ENCODE measurements at places on chromosomes 12 and 14.

DNA sequence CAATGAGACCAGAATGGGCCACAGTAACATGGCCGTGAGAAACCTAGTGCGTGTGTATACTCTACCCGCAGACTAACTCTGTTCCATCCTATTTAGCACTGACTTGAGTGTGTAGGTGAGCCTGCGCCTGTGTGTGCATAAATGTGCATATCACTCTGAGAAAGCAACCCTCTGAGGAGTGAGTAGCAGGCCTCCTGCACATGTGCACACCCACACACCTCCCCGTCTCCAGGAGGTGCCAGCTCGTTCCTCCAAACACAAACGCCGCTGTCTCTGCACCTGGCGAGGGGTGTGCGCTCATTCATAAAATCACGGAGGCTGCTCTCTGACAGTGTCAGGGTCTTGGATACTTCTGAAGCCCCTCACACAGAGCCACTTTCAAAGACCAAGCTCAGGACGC lies 138.9 kb downstream of the GCH1 start:
- DNase-seq: no peak

- peak; percentile 22 for DNase-seq
Measured at GRCh38 chr12:72270961-72271360, 1.2 kb upstream of the TRHDE start.

- no peak for DNase-seq
Measured at GRCh38 chr14:70186900-70187451, 1.8 kb downstream of the SLC8A3 start.

DNA sequence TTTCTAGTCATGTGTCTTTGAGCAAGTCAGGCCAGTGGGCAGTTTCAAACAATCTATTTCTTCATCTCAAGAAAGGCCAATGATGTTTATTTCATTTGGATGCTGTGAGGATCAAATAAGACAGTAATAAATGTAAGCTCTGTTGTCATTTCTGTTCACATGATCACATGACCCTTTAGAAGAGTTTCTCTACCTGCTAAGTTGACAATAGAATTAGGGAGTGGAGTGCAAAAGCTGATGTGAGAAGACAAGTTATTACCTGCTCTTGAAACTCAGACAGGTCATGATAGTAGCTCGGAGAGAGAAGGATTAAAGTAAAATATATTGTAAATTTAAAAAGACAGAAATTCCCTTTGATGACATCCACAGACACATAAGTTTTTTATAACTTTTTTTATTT lies 37.3 kb upstream of the DCN start:
- no peak for DNase-seq

- DNase-seq: no peak
Measured at GRCh38 chr14:100773331-100774163, 46.9 kb downstream of the DLK1 start.

DNA sequence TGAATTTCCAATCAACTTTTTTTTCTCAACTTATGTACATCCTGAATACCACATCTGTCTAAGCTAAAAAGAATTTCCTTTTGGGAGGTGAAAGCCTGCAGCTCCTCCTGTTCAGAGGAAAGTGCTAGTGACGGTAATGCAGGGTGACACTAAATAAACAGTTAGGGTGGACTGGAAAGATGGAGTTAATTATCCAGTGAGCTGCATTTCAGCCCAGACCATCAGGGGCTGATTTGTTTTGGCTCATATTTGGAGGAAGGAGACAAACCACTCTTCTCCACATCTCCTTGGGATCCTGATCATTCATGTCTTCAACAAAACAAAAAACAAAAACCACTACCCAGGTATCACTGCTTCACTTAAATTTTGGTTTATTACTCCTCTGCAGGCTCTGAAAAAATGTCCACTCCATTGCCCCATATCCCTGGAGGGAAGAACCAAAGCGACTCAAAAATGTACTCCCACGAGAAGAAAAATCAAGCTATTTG lies 5.1 kb upstream of the SIX1 start:
- DNase-seq: peak; percentile 57

DNA sequence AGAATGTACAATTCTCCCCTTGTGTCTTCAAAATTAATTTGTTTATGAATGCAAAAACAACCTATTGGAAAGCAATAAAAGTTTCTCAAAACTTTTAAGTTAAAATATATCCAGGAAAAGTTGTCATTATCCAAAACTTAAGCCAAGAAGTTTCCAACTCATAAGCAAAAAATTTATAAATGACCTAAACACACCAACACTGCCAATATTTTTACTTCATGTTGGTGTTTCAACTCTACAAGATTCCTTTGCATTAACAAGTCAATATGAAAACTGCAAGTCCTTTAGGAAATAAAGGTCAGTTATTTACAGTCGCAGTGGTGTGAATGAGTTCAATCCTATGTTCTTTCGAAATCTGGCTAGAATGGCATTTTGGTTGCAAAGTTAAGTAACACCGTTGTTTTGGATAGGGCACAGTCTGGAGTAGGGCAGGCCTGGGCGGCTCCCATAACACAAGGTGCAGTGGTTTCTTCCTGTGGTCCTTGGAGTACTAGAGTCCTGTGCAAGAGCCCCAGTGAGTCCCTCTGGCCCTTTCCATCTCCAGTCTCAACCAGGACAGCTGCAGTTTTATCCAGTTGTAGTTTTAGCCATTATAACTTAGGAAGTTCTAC lies 151.4 kb downstream of the MED13L start:
- DNase-seq: no peak

- no peak for DNase-seq
Measured at GRCh38 chr14:87255058-87255457, 737.9 kb downstream of the GALC start.

DNA sequence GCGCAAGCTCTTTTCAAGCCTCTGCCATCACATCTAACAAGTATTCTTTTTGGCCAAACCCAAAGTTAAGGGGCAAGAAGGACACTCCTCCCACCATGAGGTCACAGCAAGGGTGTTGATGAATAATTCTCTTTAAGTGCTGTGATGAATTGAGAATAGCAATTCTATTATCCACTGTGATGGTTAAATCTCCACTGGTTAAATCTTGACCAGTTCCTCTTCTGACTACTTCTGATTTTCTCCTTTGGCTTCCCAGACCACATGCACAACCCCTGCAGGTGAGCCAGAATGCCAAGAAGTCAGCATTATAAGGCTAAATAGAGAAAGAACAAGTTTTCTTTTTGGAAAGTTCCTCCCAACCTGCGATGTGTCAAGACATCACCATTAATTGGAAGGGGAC lies 90.6 kb upstream of the BCL2L14 start:
- DNase-seq: no peak

- DNase-seq: no peak
Measured at GRCh38 chr12:31984806-31985591, 25.8 kb downstream of the RESF1 start.

- DNase-seq: no peak
Measured at GRCh38 chr12:89729946-89730459, 21.4 kb upstream of the ATP2B1 start.

Measured in ELR (cell line).